ENCODE measurements at places on chromosomes 11 and 22.

DNA sequence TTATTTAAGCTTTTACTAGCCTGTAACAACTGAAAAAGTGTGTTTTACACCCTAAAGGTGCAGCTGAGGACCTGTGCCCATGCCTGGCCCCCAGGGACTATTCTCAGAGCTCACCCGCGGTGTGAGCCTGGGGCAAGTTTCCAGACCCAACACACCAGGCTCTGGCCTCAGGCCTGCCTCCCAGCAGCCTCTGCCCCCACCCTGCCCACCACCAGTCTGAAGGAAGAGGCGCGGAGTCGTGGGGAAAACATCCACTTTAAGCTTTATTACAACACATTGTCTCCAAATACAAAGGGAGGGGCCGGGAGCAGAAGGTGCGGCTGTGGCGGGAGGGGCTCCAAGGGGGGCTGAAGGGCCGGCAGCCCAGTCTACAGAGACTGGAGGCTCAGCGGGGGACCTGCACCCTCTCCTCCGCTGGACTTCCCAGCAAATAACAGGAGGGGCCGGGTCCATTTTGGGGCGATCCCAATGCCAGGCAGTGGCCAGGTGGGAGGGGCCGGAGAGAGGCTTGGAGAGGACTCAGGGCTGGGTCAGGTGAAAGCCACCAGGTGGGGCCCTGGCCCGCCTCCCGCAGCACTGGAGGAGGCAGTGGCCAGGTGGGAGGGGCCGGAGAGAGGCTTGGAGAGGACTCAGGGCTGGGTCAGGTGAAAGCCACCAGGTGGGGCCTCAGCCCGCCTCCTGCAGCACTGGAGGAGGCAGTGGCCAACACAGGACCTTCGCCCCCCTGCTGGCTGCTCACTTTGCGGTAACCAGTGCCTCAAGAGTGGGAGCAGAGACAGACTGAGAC lies 18.1 kb downstream of the DUSP8 start:
- no peak for DNase-seq

DNA sequence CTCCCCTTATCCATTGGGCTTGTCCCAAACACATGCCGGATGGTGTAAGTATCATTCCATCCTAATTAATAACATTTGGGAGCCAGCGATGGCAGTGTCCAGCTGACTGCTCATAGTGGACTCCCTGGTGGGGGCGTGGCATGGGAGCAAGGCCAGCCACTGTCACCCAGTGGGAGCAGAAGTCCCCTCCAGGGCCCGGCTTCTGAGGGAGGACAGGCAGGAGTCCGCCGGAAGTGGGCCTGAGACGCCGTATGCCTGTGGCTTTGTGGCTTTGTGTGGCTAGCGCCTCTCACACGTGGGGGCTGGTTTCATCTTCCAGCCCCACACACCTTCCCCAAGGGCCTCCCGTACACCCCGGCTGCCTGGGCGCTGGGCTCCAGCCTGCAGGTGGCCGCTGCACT lies 124.5 kb downstream of the KCNQ1 start:
- no peak for DNase-seq

GRCh38 chr11:14578541-14578956 lies 58.4 kb upstream of the PSMA1 start:
- no peak for DNase-seq

DNA sequence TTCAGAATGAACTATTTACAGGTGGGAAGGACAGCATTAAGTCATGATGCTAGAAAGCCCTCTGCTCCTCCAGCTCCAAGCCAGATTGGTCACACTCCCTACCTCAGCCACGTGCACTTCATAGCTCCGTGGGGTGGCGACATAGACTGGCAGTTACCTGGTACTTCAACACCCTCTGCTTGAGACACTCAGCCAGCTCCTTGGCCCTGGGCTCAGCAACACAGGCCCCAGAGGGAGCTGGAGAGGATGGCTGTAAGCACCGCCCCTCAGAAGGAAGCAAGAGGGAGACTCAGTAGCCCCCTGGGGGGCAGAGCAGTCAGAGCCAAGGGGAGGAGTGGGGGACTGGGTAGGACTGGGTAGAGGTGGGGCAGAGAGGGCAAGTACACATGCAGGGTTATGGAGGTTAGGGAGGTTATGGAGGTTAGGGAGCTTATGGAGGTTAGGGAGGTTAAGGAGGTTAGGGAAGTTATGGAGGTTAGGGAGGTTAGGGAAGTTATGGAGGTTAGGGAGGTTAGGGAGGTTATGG lies 102.1 kb upstream of the BID start:
- DNase-seq: no peak

All from hepatic stellate cell (primary cell).